AG04449 (cell line): ENCODE measurements at places on chromosomes 1 and 21.

DNA sequence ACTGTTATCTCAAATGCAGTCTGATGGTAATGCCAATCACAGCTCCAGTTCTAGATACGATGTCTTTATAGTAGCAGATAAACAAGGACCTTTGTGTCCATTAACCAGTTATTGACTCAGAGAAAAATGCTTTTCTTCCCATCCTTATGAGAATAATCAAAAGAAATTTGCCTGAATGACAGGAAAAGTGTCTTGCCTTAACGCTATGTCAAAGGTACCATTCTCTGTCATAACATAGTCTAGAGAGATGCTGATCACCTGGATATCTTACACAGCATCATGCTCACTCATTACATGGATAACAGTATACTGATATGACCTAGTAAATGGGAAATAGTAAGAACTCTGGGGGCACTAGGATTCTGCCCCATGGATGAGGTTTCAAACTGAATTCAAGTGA, 151.7 kb upstream of the NEGR1 start:
- no peak for DNase-seq

GRCh38 chr1:201406831-201407406, 7.8 kb upstream of the LAD1 start:
- no peak for DNase-seq

- DNase-seq = no peak
These were observed 63.6 kb downstream of the MIS18A start for GRCh38 chr21:32215306-32215685.

GRCh38 chr1:70745199-70745598, 302.4 kb downstream of the PTGER3 start:
- no peak for DNase-seq

DNA sequence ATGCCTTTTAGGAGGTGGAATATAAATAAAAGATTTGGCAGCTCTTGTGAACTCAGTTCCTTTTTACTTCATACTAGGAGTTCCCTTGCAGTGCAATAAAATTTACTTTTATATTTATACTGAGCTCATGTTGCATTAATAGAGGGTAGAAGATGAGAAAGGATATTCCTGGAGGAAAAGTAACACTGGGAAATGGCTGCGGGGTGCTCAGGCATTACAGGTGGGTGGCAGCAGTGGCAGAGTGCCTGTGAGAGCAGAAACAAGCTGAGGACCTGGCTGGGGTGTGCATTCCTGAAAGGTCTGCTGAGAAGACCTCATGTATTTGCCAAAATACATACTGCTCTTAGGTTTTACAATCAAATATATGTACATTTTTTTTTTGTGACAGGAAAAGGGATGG, 126.9 kb downstream of the COQ8A start:
- no peak for DNase-seq

DNA sequence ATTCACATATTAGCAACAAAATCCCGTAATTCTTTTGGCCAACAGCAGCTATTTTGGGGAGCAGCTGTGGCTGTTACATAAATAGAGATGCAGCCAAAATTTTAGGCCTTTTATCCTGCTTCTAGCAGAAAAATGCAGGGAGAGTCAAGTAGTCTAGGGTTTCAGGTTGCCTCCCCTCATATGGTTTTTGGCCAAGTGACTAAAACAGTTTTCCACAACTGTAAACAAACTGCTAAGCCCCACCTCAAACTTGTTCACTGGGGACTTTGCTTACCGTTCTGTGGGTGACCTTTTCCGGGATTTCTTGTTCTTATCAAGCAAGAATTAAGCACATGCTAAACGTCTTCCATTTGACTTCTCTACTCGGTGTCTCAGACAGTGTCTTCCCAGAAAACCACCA, 133.4 kb downstream of the EDEM3 start:
- DNase-seq = no peak

- DNase-seq = no peak
These were observed 93.9 kb upstream of the PPM1J start for GRCh38 chr1:112808861-112809684.

- no peak for DNase-seq
These were observed 220.5 kb downstream of the FOXD2 start for GRCh38 chr1:47658161-47658920.
